ENCODE measurements at places on chromosomes 7 and 10.

DNA sequence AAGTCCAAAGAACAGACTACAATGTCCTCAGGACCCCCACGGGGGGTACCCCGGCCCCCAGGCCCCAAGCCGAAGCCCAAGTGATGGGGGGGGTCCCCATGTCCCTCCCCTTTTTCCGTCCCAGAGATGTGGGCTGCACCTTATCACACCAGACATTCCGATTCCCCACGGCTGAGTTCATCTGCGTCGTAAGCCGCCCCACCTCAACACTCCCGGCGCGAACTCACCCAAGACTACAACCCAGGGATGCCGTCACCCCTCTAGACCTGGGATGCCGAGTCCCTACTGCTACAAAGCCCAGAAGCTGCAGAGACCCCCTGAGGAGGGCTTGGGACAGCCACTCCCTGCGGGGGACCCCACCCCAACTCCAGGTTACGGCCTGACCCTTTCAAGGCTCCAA lies 14.5 kb downstream of the PDGFA start:
- DNase-seq: no peak

DNA sequence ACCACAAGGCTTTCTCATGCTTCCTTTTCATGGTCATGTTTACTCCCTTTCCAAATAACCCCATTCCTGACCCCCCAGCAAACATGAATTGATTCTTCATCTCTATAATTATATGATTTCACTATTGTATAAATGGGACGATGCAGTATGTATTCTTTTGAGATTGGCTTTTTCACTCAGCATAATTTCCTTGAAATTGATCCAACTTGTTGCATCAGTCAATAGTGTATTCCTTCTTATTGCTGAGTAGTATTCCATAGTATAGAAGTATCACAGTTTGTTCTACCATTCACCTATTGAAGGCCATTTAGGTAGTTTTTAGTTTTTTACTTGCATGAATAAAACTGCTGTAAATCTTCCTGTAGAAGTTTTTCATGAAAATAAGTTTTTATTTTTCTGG lies 264.7 kb downstream of the BAMBI start:
- DNase-seq: no peak

GRCh38 chr10:104433669-104434068 lies 80.0 kb downstream of the CFAP58 start:
- DNase-seq: no peak

GRCh38 chr7:107931740-107932515 lies 40.9 kb downstream of the DLD start:
- no peak for DNase-seq

DNA sequence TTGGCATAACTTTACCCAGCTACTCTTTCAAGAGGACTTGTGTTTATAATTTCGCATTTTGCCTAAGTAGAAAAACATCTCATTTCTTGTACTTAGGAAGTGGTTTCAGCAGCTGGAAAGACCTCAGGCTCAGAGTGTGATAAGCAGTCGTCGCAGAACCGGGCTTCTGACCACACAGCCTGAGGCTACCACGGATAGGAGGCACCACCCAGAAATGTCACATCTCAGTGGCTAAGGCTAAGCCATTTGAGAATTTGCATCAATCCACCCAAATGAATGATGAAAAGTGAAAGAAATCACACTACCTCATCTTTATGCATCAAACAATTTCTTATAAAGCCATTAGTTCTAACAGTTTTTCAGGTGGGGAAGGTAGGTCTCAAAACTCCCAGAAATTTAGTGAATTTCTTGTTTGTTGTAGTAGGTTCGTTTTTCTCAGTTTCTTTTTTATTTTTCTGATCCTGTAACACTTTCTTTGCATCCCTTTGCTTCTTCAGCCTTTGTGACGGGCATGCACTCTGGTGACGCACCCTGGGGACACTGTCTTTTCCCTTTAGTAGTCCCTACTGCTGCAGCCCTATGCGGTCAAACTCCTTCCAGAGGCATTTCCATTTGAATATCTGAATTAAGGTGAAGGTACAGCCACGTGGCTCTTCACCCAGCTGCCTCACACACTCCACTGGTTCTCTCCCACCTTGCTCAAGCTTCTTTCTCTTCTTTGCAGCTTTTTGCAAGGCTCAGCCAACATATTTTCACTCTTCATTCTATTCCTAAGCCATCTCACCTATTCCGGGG lies 68.5 kb downstream of the MAP3K8 start:
- no peak for DNase-seq

GRCh38 chr10:68837626-68838322 lies 10.4 kb downstream of the STOX1 start:
- DNase-seq: no peak

DNA sequence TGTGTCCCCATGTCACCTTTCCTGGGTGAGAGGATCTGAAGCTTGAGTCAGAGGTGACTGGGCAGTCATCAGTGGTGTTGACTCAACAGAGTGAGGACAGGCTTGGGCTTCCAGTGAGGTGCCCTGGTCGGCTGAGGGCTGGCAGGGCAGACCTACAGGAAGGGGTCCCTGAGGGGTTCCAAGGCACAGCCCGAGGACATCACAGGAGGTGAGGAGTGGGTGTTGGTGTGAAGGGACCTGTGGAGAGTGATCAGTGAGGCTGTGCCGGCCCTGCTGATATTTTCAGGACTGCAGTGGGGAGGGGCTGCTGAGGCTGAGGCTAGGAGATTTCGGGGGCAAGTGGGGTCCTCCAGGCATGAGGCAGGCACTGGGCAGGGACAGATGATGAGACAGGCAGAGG lies 545.5 kb downstream of the TCERG1L start:
- DNase-seq: no peak

- DNase-seq: no peak
Measured at GRCh38 chr7:156780724-156781455, 112.1 kb downstream of the LMBR1 start.

DNA sequence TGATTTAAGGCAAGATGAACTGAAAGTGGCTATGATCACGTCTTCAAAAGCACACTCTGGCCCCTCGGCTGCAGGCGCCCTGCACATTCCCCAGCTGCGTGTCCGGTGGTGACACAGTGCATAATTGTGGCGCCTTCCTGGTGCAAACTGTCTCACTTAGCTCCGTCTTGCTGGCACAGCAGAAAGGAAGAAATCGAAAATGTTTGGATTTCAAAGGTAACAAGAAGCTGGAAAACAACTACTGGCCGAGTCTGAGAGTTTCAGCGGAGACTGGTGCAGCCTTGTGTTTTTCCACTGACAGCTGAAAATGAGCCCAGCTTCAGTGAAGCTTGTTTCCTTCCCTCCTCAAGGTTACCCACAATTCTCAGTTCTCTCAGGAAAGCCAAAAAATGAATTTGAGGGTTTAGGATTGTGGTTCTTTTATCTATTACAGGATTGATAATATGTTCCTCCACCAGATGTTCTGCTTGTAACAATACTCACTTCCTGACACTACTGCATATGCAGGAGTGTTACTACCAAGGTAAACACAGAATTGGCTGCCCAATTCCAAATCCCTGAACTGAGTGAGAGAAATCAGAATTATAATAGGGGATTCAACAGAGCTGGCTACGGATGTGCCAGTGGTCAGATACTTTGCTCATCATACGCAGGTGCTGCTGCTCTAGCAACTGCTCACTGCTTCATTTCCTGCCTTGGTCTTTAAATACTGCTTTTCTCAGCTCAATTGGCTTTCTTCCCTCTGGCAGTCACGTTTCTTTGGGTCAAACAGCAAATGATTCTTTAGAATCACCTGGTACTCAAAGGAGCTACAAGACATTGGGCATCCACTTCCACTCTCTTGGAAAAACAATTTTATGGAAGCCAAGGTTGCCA lies 63.7 kb downstream of the TRUB1 start:
- DNase-seq: no peak

GRCh38 chr10:9103301-9103700 lies 1048.8 kb downstream of the GATA3 start:
- no peak for DNase-seq

DNA sequence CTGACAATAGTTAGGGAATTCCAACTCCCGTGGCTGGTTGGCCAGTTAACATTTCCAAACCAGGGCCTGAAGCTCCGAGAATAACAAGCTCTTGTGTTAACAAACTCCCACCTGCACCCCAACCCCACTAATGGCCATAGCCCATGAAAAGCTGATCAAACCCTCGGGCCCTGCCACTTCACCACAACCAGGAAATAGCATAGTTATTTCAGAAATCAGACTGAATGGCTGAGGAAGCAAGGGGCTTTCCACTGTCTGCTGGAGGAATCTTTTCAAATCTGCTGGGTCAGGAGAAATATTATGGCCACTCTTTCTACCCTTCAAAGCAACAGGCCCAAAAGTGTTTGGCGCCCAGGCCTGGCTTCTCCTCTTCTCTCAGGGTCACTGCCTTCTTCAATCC lies 145.6 kb downstream of the GLCCI1 start:
- no peak for DNase-seq

DNA sequence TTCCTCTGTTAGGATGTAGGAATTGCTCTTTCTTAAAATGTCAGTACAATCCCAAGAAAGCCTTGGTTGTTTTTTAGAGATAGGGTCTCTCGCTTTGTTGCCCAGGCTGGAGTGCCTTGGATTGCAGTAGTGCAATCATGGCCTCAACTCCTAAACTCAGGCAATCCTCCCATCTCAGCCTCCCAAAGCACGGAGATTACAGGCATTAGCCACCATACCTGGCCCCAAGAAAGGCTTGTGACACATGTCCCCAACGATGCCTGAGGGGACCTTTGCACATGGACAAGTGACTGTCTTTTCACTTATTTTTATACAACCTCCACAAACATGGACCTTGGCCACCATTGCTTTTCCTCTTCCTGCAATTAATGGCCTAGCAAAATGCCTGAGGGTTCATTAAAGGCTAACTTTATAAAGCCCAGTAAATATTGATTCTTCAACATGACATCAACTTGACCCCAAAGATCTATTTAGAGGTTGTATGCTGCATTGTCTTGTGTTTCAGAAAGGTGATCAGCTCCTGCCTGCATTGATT lies 10.0 kb upstream of the SPOCK2 start:
- DNase-seq: no peak

- DNase-seq: no peak
Measured at GRCh38 chr7:42831006-42831717, 80.7 kb downstream of the C7orf25 start.

DNA sequence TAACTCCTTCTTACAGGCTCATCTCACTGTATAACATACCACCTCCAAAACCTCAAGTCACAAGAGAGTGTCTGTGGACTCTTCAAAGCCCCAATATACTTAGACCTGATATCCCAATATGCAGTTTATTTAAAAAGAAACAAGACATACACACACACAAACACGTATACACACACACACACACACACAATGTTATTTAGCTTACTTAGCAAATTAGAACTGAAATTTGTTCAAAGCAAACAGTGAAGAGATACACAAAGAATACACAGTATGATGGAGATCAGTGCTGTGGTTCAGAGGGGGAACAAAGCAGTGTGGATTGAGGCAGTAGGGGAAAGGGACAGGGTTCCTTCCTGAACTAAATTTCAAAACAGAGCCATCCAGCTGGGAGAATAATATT lies 807.2 kb downstream of the IPMK start:
- DNase-seq: no peak
